ENCODE measurements at places on chromosomes 16 and 17.
A peak's percentile ranks its signal among the peaks of the same experiment; 100 is the strongest.

DNA sequence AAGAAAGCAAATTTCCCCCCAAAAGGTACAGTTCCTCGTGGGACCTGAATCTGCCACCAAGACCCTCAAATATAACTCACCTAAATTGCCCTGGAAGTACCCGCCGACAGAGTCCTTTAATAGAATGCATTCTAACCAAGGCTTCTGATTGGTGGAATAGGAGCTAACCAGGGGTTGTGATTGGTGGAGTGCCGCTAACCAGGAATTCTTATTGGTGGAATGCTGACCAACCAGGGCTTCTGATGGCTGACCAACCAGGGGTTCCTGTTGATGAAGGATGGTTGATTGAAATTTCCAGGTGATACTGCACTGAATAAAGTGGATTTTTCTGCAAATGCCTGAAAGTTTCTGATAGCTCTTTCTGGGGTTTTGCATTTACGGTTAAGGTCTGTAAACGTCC, 6.5 kb downstream of the TFAP4 start:
- DNase-seq: no peak

DNA sequence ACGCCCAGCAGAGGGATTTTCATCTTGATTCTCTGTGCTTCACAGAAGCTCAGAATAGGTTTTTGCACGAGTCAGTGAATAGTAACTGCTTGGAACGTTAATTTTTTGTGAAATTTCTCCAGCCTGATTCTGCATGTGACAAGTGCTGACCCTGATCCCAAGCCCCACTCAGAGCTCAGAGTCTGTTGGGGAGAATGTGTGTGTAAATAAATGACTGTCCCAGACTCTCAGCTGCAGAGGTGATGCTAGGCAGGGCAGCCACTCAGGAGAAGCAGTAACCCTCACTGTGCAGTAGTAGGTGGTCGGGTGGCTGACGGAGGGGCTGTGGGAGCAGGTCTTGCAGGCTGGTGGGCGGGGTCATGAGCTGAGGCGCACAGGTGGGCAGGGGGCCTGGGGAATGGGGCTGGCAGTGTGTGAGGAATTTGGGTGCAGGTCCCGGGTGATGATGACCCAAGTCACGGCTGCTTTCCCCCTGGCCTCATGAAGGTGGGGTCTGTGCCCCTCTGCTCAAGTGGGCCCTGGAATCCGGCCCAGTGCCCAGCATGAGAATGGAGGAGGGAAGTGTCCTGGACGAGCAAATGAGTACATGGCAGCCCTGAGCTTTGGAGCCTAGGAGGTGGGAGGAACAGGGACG, 16.3 kb upstream of the FOXK2 start:
- no peak for DNase-seq

DNA sequence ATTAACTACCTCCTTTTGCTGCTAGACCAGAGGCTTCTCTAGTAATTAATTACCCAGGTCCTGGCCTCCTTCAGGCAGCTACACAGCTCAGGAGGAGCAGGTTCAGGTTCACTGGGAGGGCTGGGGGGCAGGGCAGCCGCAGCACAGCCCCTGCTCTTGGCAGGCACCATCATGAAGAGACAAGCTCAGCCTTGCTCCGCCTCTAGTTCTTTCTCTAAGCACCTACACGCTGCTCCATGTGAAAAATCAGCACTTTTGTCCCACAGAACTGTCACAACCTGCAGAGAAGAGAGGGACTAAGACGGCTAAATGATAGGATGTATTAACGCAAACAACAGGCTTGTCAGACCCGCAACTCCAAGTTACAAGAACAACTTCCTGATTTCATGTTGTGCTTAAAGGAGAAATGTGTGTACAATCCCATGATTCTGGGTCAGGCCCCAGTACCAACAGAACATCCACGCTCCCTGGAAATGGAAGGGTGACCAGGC, 53.4 kb downstream of the GRB2 start:
- no peak for DNase-seq

- DNase-seq: no peak
These were observed 28.8 kb downstream of the PRDM7 start for GRCh38 chr16:90048347-90048722.

DNA sequence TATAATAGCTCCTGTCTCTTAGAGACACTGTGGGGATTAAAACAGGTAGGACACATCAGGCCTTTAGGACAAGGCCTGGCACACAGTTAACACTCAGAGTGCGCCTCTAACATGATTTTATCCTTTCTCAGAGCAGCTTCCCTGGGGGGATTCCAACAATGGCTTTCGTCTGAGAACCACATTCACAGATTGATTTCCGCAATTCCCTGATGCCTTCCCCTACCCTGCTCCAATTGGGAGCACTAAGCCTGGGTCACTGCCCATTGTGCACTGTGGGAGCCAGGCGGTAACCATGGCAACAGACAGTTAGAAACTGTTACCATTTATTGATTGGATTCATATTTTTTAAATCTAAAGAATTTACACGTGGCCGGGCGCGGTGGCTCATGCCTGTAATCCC, 5.9 kb upstream of the ALKBH5 start:
- DNase-seq: no peak

- no peak for DNase-seq
These were observed 1.4 kb upstream of the TNRC6A start for GRCh38 chr16:24728011-24728410.

- DNase-seq: no peak
These were observed 4.0 kb upstream of the ZC3H18 start for GRCh38 chr16:88566158-88566557.

DNA sequence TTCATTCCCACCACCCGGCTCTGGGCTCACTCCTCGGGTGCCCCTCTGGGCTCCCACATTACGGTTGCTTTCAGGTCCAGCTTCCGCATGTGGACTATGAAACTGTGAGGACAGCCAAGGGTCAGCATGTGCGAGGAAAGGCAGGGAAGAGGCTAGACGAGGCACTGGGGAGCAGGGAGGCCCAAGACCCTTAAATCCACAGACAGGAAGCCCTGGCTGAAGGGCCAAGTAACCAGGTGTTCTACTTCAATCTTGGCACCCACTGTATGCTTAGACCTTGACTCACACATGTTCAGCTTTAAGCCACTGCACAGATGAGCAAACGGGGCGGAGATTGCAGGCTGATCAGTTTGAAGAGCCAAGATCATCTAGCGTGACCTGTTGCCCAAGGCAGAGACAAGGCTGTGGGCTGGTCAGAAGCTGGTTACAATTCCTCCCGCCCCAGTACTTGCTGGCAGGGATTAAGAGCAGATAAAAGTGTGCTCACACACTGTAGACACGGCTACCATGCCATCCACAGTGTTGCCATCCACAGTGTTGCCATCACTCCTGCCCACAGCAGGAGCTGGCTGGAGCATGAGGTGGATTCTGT, at the start of gene CES4A:
CES4A (plus strand) TSS at position 393 of the 592 bp plus-strand sequence; CDS start at position 577, 184 bp downstream.
- DNase-seq: no peak

DNA sequence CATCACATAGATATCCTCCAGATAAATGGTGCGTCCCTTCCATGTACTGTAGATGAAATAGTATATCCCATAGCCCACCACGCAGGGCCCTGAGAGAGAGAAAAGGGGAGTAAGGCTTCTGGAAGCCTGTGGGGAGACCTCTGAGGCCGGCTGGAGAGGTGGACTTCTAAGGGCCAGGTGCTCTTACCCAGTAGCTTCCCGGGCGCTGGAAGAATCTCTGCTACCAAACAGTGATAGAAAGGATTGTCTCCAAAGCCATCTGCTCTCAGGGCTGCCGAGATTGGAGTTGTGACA, 718 bp downstream of the SAT2 start:
- no peak for DNase-seq

DNA sequence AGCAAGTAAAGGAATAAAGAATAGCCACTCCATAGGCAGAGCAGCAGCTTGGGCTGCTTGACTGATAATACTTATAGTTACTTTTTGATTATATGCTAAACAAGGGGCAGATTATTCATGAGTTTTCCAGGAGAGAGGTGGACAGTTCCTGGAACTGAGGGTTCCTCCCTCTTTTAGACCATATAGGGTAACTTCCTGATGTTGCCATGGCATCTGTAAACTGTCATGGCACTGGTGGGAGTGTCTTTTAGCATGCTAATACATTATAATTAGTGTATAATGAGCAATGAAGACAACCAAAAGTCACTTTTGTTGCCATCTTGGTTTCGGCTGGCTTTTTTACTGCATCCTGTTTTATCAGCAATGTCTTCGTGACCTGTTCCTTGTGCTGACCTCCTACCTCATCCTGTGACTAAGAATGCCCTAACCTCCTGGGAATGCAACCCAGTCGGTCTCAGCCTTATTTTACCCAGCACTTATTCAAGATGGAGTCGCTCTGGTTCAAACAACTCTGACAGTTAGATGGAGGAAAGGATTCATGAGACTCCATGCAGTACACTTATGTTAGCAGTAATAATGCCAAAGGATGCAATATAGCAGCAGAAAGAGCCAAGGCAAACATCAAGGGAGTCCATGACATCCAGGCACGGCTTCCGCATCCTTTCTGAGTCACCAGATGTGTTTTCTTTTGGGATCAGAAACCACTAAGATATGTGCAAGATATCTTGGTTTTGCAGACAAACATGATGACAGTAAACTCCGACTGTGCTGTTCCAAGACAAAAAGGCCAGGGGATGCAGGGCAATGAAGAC, 55.8 kb upstream of the B4GALNT2 start:
- no peak for DNase-seq

DNA sequence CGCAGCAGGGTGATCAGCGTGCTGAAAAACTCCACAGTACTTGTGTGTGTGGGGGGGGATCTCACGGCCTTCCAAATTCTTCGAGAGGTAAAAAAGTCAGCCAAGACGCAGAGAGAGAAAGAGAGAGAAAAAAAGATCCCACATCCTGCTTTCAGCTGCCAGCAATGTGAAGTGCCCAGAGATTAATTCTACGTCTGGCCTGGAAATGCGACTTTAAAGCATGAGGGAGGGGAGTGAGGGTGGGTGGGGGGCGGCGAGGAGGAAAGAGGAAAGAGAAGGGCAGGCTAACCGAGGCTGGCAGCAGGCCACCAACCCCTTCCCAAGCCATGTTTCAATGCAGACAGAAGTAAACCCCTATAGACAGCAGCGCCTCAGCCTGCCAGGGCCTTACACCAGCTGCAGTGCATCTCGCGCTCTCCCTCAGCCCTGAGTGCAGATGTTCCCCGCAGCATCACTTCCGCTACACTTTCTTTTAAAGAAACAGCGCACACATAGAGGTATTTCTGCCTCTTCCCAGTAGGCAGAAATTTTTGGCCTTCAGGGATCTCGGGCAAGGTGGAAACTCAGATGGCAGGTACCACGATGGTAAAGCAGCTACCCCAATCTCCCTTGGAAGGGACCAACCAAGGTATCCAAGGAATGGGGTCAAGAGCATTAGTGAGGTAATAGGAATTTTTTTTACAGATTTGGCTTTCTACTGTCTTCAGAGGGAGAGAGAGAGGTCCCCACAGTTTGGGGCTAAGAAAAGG, 87.8 kb downstream of the SMG6 start:
- peak; percentile 46 for DNase-seq

DNA sequence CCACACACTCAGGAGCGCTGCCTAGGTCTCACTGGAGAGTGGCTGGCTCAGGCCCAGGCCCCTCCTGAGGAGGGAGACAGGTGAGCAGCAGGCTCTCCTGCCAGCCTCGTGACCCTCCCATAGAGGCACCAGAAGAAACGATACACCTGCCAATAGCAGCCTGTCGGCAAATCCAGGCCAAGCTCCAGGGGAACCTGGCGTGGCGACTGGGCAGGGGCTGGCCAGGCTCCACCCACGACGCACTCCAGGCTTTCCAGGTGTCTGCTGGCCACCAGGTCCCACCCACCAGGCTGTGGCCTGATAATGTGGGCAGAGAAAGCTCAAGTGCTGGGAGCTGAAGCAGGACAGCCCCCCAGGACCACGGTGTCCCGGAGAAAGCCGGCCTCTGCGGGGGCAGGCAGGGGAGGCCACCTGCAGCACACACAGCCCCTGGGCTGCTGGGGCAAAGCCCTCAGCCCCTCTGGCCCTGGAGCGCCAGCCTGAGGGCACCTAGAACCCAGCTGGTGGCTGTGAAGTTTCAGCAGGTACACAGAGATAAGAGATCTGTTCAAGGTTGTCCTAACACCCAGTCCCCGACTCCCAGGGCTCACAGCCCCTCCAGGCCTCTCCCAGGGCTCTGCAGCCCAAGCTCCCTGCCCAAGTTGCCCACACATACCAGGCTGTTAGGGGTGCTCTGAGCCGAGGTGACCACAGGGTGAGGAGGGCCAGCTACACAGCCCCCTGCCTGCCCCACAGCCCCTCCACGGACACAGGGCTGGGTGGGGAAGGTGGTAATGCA, 2.4 kb downstream of the PGAP6 start:
- no peak for DNase-seq

GRCh38 chr16:70743791-70744190, 57.2 kb downstream of the VAC14 start:
- no peak for DNase-seq

DNA sequence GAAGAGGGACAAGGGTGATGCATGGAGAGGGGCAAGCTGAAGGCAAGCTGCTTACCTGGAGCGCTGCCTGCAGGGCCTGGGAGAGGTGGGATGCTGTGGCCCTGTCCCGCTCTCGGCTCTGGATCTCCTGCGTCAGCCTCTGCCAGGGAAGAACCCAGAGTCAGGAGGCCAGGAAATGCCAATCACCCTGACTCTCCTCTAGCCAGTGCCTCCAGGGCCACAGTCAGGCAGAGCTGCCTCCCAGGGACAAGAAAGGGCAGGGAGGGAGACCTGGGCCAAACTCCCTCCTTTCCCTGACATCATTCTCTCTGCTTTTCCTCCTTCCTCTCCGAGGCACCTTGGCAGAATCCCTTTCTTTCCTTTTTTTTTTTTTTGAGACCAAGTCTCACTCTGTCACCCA, 11.3 kb downstream of the CDK3 start:
- DNase-seq: no peak

DNA sequence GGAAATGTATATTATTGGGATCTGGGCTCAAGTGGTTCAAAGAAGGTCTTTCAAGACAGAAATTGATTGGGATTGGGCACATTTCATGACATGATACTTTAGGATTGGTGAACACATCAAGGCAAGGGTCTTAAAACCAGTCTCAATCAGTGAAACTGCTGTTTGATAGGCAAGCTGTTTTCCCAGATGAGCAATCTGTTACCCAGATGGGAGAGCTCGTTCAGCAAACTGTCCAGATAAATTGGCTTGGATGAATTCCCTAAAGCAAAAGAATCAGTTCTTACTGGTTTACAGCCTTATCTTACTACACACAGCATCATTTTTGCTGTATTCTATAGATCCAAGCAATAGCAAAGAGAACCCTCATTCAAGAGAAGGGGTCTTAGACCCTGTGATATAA, 31.0 kb upstream of the CNEP1R1 start:
- DNase-seq: no peak

DNA sequence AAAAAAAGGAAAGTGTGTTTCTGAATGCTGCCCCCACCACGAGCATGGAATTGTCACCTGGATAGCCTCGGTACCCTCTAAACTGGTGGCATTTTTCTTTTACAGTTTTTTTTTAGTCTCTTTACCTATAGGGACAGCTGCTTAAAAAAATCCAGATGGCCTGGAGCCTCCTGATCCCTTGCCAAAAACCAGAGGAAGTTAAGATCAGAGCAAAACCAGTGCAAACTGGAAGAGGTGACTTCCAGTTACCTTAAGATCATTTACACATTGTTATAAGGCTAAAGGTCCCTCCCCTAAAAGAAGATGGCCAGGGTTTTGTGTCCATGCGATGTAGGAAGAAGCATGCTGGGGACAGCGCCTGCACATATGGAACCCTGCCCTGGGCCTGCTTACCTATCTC, 3.5 kb downstream of the MEFV start:
- DNase-seq: no peak

- DNase-seq: no peak
These were observed 4.2 kb downstream of the METRNL start for GRCh38 chr17:83083368-83084201.

GRCh38 chr17:38326996-38327792, 16.6 kb downstream of the GPR179 start:
- no peak for DNase-seq

All from activated T-helper 1 cell treated with anti-CD3 and anti-CD28 coated beads, Interleukin-2, amount 50 U/mL, for 16 hours (primary cell).